Pons (tissue), 1 donor: ENCODE measurements at places on chromosomes 4 and X.
A peak's percentile ranks its signal among the peaks of the same experiment; 100 is the strongest.

- DNase-seq: no peak
Measured at GRCh38 chrX:96386981-96387380, 297.7 kb upstream of the DIAPH2 start.

- peak; percentile 7 for DNase-seq
Measured at GRCh38 chr4:187908079-187908561, 87.5 kb upstream of the ZFP42 start.

GRCh38 chrX:10529344-10529743 is 91.0 kb downstream of the MID1 start:
- DNase-seq: no peak

DNA sequence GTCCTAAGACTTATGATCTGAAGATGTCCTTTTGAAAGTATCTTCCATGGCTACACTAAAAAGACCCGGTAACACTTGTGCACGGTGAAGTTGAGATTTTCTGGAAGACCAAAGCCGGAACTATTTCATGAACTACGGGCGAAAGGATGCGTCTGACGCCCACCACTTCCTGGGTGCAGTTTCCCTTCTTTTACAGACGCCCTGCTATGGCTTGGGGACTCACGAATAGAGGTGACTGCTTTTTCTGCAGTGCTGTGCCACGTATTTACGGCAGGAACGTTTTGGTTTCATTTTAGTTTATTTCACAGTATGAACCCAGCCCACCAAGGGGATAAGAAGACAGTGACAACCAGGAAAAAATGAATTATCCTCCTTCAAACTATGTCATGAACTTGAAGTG is 180.4 kb downstream of the AFAP1 start:
- peak; percentile 28 for DNase-seq

GRCh38 chr4:27763830-27764525 is 903.3 kb downstream of the STIM2 start:
- no peak for DNase-seq
